H9 (cell line): ENCODE measurements at places on chromosomes 13 and 19.

- no peaks in the 10 kb centered on the region for H3K27me3 ChIP-seq
- H3K27ac ChIP-seq: no peak overlapping the region
- H3K4me1 ChIP-seq: no peaks in the 10 kb centered on the region
Measured at GRCh38 chr13:36275190-36276002, 22.2 kb downstream of the CCDC169 start.

- H3K4me3 ChIP-seq: no peak overlapping the region
- no peaks in the 10 kb centered on the region for H3K36me3 ChIP-seq
- DNase-seq: no peak
- H3K4me1 ChIP-seq: no peaks in the 10 kb centered on the region
- no peak overlapping the region for H3K27ac ChIP-seq
Measured at GRCh38 chr19:16043156-16043757, 33.0 kb upstream of the TPM4 start.

DNA sequence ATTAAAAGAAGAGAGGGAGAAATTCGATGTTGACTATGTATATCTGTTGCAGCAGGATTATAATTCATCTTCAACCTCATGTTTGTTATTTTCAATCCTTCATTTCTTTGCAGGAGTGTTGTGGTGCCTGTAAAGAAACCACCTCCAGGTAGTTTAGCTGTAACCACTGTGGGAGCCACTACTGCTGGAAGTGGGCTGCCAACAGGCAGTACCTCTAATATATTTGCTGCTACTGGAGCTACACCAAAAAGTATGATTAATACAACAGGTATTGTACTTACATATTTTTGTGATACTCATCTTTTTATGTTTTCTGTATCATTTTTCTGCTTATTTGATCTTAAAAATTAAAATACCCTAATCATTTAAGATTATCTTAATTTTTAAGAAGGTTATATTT lies 266.5 kb downstream of the NBEA start:
- no peaks in the 10 kb centered on the region for H3K4me1 ChIP-seq
- no peak overlapping the region for H3K4me3 ChIP-seq
- H3K27ac ChIP-seq: no peak overlapping the region
- H3K36me3 ChIP-seq: peaks cover 15% of the 10 kb centered on the region; the same call in 2 of the 3 replicates

GRCh38 chr19:29845574-29846176 lies 33.9 kb downstream of the CCNE1 start:
- no peak overlapping the region for H3K27ac ChIP-seq
- DNase-seq: peak; percentile 60
- H3K4me3 ChIP-seq: peak overlapping the region; percentile 95
- H3K4me1 ChIP-seq: no peaks in the 10 kb centered on the region; the same call in 1 of the 2 replicates

DNA sequence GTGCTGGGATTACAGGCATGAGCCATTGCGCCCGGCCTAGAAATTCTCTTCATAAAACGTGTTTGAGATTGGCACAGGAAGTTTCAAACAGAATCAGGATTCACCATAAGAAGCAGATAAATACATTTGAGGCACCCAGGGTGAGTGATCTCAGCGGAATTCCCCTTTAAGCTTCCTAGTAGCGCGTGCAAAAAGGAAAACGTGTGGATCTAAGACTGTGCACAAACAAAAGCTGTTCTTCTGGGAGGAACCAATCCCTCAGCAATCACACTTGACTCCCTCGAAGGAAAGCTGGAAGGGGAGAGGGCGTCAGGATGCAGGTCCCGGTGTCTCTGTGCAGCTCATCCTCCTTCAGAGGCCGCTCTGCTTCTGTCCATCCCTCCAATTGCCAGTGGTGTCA lies 15.5 kb downstream of the MCF2L start:
- DNase-seq: no peak
- H3K27me3 ChIP-seq: no peaks in the 10 kb centered on the region
- H3K4me3 ChIP-seq: no peak overlapping the region
- peaks cover 9% of the 10 kb centered on the region for H3K36me3 ChIP-seq

GRCh38 chr19:45971260-45971902 lies 2.3 kb downstream of the NOVA2 start:
- H3K27ac ChIP-seq: no peak overlapping the region
- no peak for DNase-seq
- H3K4me1 ChIP-seq: peaks cover 2% of the 10 kb centered on the region; the same call in 1 of the 2 replicates
- no peaks in the 10 kb centered on the region for H3K36me3 ChIP-seq
- H3K4me3 ChIP-seq: peak overlapping the region; percentile 81; the same call in 2 of the 3 replicates

- no peaks in the 10 kb centered on the region for H3K4me1 ChIP-seq
- DNase-seq: no peak
- no peaks in the 10 kb centered on the region for H3K36me3 ChIP-seq
- peak overlapping the region; percentile 54; the same call in 1 of the 3 replicates for H3K4me3 ChIP-seq
- H3K27ac ChIP-seq: no peak overlapping the region
Measured at GRCh38 chr19:4232614-4233281, 3.4 kb downstream of the EBI3 start.

- H3K27me3 ChIP-seq: no peaks in the 10 kb centered on the region
- H3K4me3 ChIP-seq: no peak overlapping the region
- DNase-seq: no peak
- no peaks in the 10 kb centered on the region for H3K36me3 ChIP-seq
- no peaks in the 10 kb centered on the region; the same call in 1 of the 2 replicates for H3K4me1 ChIP-seq
Measured at GRCh38 chr13:95323930-95324662, 22.8 kb upstream of the ABCC4 start.

- H3K27me3 ChIP-seq: no peaks in the 10 kb centered on the region
- H3K4me3 ChIP-seq: no peak overlapping the region
- no peak for DNase-seq
- H3K27ac ChIP-seq: no peak overlapping the region
Measured at GRCh38 chr19:16599655-16600346, 27.6 kb upstream of the SLC35E1 start.

GRCh38 chr19:3412066-3412465 lies 45.7 kb downstream of the NFIC start:
- H3K4me1 ChIP-seq: no peaks in the 10 kb centered on the region
- no peaks in the 10 kb centered on the region for H3K36me3 ChIP-seq
- no peak overlapping the region for H3K4me3 ChIP-seq
- no peaks in the 10 kb centered on the region for H3K27me3 ChIP-seq
- DNase-seq: no peak
- no peak overlapping the region for H3K27ac ChIP-seq

DNA sequence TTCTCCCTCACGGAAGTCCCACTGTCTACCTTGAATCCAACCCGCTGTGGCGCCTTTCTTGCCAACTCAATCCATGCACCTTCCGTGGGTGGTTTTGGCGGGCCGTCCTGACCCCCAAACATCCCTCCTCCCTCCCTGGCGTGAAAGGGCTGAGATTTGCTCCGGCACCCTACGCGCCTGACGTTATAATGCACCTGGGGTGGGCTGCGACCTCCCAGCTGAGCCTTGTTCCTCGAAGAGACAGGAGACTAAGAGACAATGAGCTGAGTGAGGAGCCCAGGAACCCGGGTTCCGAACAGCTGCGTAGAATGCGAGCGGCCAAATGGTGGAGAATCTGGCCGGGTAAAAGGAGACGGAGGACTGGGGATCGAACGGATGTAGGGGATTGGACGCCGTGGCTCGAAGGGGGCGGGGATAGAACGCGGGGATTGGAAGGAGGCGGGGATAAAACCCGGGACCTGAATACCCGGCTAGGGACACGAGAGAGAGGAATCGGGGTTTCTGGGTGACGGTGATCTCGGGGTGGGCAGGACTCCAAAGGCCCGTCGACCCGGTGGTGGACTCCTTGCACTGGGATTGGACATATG lies at the start of gene CPT1C:
Gene CPT1C, plus strand, starts transcription at position 461 of the 587 bp plus-strand sequence. CDS start 1,137 bp downstream, outside the sequence.
- peak within 1 kb of the TSS; percentile 83 for H3K4me3 ChIP-seq
- peaks cover 10% of the 10 kb centered on the region; the same call in 1 of the 2 replicates for H3K4me1 ChIP-seq
- DNase-seq: peak; percentile 93
- H3K27me3 ChIP-seq: no peaks in the 10 kb centered on the region
- H3K36me3 ChIP-seq: peaks cover 40% of the 10 kb centered on the region
- no peak within 1 kb of the TSS for H3K27ac ChIP-seq

DNA sequence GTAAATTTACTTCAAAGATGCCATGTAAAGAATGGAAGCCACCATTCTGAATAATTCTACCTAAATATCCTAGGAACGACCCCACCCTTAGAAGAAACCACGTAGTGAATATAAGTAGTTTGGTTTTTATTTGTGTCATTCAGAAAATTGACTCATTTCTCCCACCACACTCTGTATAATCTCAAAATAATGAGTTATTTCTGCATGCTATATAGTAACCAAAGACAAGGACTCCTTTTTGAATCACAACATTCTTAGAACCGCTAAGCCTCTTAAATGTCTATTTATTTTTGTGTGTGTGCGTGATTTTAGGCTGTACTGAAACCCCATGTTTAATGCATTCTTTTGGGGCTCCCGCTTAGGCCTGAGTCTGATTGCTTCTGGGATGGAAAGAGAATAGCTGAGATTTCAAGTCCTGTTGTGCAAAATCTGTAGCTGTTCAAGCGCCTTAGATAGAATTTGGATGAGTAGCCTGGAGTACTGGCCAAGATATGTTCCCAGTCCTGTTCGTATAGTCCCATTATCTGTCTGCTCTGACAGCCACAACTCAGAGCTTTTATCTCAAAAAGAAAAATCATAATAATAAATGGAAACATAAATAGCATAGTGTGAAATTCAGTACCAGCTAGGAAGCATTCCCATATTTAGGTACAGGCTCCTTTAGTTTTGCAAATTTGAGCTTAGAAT lies 532.4 kb upstream of the NBEA start:
- no peak overlapping the region for H3K27ac ChIP-seq
- no peaks in the 10 kb centered on the region for H3K4me1 ChIP-seq
- no peaks in the 10 kb centered on the region for H3K27me3 ChIP-seq
- no peaks in the 10 kb centered on the region for H3K36me3 ChIP-seq
- no peak for DNase-seq
